Hematopoietic multipotent progenitor cell treated with erythropoietin and hydrocortisone succinate and interleukin-3 and kit ligand, for 4 days (in vitro differentiated cells): ENCODE measurements at places on chromosomes 1 and 21.
A peak's percentile ranks its signal among the peaks of the same experiment; 100 is the strongest.

- no peak for DNase-seq
Observed at GRCh38 chr1:60908159-60908558, 174.2 kb upstream of the NFIA start.

DNA sequence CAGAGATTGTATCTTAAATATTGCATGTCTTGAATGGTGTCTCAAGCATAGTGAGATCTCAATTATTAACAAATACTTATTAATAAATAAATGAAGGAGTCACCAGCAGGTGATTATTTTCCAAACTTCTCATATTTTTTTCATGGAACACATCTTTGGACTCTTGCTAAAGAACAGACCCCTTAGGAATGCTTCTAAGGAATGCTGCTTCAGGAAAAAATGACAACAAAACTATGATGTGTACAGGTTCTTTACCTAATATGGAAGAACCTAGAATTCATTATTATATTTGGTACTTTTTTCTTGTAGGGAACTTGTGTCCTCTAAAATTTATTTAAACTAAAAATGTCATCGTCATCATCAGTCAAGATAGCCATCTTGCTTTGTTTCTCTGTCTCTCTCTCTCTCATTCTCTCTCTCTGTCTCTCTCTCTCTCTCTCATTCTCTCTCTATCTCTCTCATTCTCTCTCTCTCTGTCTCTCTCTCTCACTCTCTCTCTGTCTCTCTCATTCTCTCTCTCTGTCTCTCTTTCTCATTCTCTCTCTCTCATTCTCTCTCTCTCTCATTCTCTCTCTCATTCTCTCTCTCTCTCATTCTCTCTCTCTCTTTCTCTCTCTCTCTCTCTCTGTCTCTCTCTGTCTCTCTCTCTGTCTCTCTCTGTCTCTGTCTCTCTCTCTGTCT lies 63.0 kb upstream of the ETS2 start:
- DNase-seq = no peak

- DNase-seq = no peak
Observed at GRCh38 chr21:35236090-35236489, 187.0 kb upstream of the RUNX1 start.

DNA sequence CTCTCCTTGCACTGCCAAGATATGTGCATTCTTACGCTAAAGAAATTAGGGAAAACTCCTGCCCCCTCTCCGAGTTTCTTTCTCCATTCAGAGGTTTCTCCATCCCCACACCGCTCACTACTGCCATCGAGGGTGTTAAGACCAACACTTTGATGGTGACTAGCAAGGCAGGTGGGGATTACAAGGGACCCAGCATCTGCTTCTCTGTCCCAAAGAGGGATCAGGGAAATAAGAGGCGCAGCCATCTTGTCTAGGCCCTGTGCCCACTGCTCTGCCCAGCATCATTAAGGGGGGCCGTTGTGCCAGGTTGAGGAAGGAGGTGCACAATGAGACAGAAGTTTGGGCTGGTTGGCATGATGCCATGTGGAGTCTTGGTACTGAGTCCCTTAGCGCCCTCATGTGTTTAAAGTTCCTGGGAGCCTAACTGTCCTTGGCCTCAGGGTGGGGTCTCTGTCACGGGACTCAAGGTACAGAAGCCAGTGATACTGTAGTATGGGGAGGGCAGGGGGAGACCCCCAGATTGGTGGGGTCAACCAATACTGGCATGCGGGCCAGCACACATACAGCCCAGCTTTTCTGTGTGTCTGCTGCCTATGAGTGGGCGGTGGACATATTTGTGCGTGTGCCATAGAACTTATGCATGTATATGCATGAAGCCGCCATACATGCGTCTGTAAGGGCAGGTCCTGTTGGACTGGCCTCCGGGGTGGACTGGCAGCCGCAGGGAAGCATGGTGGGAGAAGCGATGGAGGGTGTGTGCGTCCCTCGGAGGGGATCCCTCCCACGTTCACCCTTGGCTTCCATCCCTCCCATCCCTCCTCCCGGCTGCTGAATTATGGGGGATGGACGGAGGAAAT lies 5.5 kb downstream of the EFNA3 start:
- DNase-seq = peak; percentile 77
